ENCODE measurements at places on chromosomes 12 and 14.

GRCh38 chr14:74949191-74949601 lies 6.2 kb downstream of the PGF start:
- DNase-seq = no peak

DNA sequence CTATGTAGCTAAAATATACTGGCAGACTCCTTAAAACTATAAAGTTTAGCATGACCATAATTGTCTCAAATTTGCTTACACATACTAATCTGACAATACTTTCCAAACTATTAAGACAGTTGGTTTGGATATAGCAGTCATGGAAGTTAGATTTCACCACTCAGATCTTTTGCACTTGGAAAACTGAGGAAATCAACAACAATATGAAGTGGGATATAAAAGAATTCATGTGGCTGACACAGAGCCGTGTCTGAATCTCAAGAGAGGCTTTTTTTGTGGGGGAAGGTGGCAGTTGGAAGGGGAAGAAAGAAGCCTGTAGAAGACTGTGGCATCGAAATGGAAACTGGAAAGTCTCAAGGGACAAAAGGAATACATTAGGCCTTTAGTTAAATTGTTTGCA lies 166.6 kb upstream of the FLRT2 start:
- DNase-seq = no peak

DNA sequence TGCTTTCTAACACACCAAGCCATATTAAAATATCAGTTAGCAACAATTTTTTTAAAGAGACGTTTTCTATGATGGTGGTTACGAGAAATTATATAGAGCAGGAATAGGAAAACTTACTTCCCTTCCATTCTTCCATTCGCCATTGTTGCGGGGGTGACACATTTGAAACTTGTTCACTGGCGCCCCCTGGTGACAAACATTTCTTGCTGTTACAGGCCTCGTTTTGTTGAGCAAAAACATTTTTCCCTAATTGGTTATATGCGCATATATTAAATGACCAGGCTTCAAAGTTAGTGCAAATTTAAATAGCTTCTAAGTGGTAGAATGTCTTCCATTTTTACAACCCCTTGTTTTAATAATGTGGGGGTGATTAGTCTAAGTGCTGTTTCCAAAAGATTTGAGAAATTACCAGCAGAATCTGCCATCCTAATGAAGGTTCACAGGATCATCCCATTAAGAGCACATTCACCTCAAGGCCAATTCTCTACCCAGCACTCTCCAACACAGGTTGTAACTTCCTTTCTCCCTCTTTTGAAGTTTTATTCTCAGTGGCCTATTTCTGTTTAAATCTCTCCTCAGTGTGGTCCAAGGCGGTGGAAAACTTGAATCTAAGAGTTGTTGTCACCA lies 1124.7 kb downstream of the FLRT2 start:
- DNase-seq = peak; percentile 44

DNA sequence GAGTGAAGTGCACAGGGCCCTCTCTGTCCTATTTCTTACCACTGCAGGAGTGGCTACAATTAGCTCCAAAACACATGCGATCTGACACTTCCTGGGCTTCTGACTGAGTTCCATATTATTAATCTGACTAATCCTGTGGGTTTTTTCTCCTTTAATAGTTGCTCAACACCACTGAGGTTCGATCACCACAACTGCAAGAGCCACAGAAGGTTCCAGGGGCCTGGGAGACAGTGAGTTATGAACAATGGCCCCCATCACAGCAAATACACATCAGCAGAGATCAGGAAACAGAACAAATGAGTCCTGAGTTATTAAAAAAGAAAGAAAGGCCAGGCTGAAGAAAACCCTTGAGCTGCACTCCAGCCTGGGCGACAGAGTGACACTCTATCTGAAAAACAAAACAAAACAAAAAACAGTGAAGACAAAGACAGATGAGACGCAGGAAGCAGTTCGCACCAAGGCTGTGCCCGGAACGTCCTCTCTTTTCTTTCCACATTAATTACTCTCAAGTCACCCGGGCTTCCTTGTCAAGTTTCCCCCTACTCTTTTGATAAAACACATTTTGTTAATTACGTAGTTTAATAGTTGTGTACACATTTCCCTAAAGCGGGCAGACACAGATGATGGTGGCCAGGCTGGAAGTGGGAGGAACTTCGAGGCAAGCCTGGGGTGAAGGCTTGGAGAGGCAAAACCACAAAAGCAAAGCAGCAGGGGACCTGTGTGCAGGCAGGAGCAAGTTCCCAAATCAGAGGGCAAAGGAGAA lies 42.7 kb downstream of the CDC42BPB start:
- peak; percentile 65 for DNase-seq

GRCh38 chr12:122944605-122945592 lies 21.4 kb downstream of the ABCB9 start:
- no peak for DNase-seq

DNA sequence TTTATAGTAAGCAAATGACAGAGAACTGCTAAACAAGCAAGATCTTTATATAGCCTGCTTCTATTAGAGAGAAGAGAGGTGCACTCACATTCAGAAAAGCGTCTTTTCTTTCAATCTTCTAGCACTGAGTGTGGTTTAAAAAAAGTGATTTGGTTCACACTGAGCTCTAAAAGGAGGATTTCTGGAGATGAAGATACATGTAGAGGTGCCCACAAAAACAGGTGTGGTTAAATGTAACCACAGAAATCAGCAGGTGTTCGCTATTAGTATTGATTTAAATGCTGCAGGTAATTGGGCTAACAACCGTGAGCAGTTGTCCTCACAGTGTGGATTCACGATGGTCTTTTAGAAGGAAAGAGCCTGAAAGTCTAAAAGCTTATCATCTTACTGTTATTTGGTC lies 10.7 kb downstream of the PKP2 start:
- DNase-seq = no peak

GRCh38 chr12:9756170-9756569 lies 4.5 kb downstream of the CD69 start:
- DNase-seq = no peak

DNA sequence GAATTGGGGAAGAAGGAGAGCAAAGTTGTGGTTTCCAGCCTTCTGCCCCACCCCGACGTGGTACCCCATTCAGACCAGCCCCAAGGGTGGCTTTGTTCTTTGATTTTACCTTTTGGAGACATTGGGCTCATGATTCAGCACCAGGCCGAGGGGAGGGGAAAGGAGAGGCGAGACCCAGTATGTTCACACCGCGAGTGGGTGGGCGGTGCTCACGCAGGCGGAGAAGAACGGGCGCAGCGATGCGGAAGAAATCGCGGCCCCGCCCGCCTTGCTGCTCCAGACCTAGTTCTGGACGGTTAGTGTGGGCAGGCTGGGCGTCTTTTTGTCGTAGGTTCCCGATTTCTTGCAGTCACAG lies 963 bp downstream of the ATL1 start:
- peak; percentile 95 for DNase-seq

DNA sequence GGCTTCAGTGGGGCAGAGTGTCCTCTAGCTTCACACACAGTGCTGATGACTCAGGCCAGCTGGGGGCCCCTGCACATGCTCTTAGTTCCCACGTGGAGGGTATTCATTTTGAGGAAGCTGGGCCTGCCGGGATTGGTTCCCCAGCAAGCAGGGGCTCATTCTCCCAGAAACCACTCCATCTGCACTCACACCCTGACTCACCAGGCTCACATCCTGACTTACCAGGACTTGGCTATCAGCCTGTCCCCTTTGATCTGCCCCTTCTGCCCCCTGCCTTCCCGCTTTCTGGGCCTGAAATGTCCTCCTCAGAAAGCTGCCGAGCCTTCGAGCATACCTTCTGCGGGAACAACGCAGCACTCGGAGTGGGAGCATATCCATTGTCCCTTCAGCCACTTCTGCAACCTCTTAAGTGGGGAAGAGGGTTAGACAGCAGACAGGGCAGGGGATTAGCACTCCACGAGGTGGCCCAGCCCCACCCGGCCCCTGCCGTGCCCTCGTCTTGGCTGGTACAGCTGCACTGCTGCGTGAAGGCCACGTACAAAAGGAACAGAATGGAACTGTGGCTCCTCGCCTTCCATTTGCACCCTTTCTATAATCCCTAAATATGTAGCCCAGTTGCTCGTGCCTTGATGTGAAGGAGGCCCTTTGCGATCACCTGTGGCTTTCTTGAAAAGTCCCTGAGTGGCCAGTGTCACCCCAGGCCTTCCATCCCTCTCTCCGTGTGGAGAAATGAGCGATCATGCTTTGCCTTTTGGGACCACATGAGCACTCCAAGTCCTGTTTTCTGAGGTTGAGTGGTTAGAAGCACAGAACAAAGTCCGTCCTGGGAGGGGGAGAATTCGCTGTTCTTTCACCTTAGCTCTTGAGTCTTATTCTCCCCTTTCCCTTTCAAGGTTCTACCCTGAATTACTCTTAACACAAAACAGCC lies 26.1 kb downstream of the TPCN1 start:
- peak; percentile 54 for DNase-seq

GRCh38 chr14:69260190-69260860 lies 367 bp downstream of the GALNT16 start:
- DNase-seq = no peak

DNA sequence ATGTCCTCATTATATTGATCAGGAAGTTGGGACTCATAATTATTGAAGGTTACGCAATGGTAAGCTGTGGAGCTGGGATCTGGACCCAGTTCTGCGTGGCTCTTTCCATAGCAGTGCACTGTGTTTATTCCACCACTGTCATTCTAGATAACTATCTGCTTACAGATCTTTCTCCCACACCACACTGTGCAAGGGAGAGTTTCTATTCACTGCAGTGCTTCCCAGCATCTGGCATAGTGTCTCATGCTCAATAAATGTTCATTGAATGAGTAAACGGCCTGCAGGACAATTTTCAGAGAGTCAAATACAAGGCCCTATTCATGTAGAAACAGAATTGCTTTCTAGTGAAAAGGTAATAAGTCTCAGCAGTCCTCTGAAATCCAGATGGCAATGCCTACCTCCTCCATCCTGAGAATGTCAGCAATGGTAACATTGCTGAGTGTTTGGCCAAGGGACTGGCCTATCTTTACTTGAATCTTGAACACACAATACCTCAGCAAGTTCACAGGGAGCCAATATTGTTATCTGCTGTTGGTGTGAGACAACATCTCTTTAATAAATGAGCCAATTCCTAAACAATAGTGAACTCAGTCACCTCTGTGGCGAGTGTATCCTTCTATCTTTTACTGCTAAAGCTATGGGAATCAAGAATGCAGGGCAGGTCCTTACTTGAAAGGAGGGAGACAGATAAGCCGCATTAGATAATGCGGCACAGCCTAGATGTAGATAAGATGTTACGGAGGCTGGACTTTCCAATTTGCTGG lies 332.4 kb upstream of the PRICKLE1 start:
- DNase-seq = no peak

GRCh38 chr12:106108185-106108835 lies 30.4 kb downstream of the NUAK1 start:
- DNase-seq = no peak

- DNase-seq = no peak
Measured at GRCh38 chr14:83992857-83993256, 1537.1 kb upstream of the FLRT2 start.

GRCh38 chr12:101230547-101230946 lies 20.5 kb upstream of the SLC5A8 start:
- no peak for DNase-seq

GRCh38 chr14:96486705-96487104 lies 15.5 kb upstream of the PAPOLA start:
- no peak for DNase-seq

DNA sequence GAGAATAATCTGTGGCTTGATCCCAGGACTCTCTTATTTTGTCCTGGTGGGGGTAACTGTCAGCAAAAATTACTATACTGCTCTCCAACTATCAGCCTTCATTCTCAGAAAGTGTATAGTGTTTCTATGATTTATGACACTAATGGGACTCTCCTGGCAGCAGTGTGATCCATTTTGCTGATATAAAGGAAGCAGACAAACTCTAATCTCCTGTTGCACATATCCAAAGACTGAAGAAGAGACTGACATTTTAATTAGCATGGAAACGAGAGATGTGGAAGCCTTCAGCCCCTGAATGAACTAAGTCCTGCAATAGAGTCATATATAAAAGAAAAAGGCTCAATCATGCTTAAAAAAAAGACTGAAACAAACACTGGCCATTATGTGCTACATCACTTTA lies 127.8 kb upstream of the SSTR1 start:
- no peak for DNase-seq

DNA sequence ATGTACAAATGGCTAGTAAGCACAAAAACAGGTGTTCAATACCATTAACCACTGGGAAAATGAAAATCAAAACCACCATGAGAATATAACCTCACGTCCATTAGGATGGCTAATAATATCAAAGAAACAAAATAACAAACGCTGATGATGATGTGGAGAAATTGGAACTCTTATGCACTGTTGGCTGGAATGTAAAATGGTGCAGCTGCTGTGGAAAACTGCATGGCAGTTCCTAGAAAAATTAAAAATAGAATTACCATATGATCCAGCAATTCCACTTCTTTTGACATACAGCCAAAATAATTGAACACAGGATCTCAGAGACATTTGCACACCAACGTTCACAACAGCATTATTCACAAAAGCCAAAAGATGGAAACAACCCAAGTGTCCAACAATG lies 51.5 kb downstream of the TMPRSS12 start:
- no peak for DNase-seq

- peak; percentile 9 for DNase-seq
Measured at GRCh38 chr12:56572288-56572687, 50.7 kb downstream of the RBMS2 start.

GRCh38 chr12:68203460-68203875 lies 22.1 kb downstream of the IL26 start:
- DNase-seq = no peak

DNA sequence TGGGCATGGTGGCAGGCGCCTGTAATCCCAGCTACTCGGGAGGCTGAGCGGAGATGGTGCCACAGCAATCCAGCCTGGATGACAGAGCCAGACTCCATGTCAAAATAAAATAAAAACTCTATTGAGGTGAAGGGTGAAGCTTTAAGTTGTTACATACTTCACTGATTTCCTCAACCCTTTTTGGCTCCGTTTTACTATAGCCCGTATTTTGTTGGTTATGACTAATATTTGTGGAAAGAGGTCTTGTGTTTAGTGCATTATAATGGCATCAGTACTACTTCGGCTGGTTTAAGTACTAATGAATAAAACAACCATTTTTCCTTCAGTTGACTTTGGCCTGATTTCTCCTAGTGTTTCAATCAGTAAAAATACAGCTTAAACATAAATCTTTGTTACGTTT lies 27.0 kb upstream of the SLC2A14 start:
- no peak for DNase-seq

DNA sequence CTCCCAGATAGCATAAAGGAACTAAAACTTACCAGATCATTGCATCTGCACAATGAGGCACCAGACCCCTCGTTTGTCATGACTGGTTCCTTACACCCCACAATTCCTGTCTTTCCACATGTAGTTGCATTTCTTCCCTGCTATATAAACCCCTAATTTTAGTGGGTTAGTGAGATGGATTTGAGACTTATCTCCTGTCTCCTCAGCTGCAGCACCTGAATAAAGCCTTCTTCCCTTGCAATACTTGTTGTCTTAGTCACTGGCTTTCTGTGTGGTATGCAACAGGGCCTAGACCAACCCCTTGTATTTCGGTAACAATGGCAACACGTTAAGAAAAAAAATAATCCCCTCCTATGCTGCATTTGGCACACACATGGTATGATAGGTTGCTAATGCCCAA lies 13.0 kb downstream of the NUP37 start:
- no peak for DNase-seq
